HFFc6 (cell line): ENCODE measurements at places on chromosomes 7 and 10.

DNA sequence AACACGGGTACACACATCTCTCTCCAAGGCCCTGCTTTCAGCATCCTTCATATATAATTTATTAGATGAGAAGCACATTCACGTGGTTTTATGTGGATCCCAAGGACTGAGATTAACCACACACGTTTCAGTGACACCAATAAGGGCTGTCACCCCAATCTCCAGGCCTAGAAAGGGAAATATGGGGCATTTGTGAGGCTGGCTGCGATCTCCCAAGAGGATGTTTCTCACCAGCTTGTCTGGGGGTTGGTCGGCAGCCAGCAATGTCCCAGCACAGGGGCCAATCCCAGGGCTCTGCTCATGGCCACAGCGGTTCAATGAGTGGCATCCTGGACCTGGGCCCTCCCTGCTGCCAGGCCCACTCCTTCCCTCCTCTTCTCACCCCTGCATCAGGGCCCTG lies 115.5 kb downstream of the ITIH5 start:
- no peak overlapping the region for H3K27ac ChIP-seq
- DNase-seq: no peak
- no peaks in the 10 kb centered on the region; the same call in 1 of the 2 replicates for H3K27me3 ChIP-seq
- H3K4me3 ChIP-seq: no peak overlapping the region

DNA sequence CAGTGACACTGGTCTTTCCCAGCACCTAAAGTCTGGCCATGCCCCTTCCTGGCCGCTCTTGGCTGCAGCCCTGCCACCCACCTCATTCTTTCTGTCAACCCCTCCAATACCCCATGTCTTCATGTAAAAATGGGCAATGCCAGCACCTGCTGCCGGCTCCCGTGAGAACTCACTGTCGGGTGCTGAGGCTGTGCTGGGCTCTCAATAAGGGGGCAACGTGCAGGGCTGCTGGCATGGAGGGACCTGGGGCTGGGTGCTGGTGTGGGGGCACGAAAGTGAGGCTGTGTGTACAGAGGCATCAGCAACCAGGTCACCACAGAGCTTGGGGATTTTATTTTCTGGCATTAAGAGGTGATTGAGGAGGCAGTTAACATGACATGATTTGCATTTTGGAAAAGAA lies 65.3 kb downstream of the ALOX5 start:
- no peak overlapping the region for H3K27ac ChIP-seq
- H3K27me3 ChIP-seq: peaks cover 18% of the 10 kb centered on the region
- DNase-seq: no peak
- H3K36me3 ChIP-seq: no peaks in the 10 kb centered on the region
- H3K4me1 ChIP-seq: peaks cover 10% of the 10 kb centered on the region; the same call in 1 of the 2 replicates
- no peak overlapping the region for H3K4me3 ChIP-seq

DNA sequence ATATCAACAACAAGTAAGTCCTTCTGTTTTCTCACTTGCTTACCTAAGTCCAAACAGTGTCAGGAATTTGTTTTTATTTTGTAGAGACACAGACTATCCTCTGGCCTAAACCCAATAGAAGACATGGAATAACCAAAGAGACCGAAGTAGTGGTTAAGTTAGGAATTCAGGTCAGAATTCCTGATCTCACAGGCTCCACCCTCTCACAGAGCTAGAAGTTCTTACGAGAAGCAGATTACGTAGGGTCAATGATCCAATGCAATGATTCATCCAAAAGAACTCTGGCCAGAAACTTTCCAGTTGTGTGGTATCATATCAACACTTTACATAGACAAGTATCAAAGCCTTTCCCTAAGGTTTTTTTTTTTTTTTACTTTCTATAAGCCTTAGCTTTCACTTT lies 73.8 kb downstream of the IQUB start:
- H3K27me3 ChIP-seq: no peaks in the 10 kb centered on the region
- DNase-seq: peak; percentile 4
- no peaks in the 10 kb centered on the region for H3K4me1 ChIP-seq

DNA sequence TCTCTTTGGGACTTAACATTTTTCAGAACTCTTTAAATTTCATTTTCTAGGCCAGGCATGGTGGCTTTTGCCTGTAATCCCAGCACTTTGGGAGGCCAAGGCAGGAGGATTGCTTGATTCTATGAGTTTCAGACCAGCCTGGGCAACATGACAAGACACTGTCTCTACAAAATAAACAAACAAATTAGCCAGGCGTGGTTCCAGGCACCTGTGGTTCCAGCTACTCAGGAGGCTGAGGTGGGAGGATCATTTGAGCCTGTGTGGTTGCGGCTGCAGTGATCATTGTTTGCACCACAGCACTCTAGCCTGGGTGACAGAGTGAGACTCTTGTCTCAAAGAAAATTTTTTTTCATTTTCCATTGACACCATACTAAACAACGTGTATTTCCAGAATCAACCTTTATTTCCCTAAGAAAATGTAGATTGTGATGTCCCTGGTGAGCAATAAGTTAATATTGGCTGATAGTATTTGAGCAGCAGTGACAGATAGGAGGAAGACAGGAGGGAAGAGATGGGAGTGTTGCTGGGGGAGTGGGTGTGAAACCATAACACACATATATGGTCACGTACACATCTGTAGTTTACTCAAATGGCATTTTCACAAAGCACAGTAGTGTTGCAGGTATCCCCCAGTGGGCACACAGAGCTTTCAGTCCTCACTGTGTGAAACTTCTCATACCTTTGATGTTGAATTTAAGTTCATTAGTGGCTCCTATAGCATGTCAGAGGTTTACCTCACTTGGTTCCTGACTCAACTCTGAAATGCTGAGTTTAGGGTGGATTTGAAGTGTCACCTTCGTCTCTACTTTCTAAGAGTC lies 205.6 kb downstream of the AUTS2 start:
- no peak overlapping the region for H3K4me3 ChIP-seq
- no peak overlapping the region for H3K27ac ChIP-seq
- H3K4me1 ChIP-seq: no peaks in the 10 kb centered on the region
- H3K27me3 ChIP-seq: peaks cover 3% of the 10 kb centered on the region; the same call in 1 of the 2 replicates
